ENCODE measurements at places on chromosomes 2 and 18. TPM values are rescaled to one million over a fixed set of nuclear protein-coding genes. Genes with fewer than 3 reads are reported as not detected.

DNA sequence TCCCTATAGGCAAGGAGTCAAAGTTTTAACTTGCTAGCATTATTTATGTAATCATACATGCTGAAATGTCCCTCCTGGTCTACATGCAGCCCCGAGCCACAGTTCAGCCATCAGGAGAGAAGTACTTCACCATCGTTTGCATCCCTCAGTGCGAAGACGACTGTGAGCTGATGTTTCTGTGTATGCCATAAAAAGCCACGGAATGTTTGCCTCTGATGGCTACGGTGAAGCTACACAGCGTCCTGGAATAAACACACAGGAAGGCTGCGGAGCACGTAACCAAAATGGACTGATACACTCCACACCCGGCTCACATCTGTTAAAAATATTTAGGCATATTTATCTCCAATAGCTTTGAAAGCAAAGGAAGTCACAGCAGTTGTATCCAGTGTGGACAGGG, 4.3 kb upstream of the SALL3 start:
- DNase-seq, result no peak

DNA sequence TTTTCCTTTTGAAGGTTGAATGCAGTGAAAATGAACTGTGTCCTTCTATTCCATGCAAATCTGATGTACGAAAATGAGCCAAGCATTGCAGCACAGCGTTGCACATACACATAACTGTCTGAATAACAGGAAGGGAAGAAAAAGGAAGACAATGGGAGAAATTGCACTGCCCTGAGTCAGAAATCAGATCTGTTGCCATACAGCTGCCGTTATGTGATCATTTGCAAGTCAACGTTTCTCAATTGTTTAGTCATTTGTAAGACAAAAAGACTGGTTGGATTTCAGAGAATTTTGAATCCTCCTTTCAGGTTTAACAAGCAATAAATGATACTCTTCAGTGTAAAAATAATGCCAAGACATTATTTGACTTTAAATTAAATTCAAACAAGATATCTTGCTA, 284.1 kb downstream of the DSEL start:
- DNase-seq, result peak; percentile 29

DNA sequence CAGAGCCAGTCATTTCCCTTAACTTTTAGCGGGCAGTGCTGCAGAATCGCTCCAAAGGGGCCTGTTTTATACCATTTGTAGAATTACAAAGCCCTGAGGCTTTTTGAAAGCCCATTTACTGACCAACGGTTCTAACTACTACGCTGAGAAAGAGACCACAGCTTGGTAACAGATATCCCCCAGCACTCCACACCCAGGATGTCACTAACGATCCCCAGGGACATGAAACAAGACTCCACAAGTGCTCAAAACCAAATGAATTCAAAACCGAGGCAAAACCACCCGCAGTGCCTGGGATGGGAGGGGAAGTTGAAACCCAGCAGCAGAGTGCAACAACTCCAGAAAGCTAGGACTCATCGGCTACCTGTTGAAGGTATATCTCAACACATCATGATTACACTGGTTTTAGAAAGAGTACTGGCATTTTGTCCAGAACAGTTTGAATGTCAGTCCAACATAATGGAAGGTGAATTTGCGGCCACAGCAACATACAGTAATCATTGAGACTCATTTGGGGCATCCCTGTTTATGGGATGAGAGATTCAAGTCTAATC, 33.6 kb upstream of the LRP2 start:
- DNase-seq, result peak; percentile 6

Gene SRD5A2
- total RNA-seq, result 0.03 TPM

DNA sequence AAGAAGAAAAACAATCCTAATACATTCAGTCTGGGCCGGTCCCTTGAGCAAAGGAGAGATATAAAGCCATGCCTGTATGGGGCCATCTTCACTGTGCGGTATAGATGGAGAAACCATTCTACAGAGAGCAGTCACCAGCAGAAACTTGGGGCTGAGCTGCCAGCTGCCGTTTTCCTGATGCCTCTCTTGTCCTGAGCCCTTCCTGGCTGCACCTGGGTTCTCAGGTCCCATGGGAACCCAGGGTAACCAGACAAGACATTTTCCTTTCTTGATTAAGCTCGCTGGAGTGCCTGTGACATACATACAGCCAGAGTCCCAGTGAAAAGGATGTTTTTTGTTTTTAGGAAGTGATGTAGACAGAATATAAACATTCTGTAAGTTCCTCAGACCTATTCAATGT, 5.3 kb upstream of the METTL21A start:
- DNase-seq, result no peak

DNA sequence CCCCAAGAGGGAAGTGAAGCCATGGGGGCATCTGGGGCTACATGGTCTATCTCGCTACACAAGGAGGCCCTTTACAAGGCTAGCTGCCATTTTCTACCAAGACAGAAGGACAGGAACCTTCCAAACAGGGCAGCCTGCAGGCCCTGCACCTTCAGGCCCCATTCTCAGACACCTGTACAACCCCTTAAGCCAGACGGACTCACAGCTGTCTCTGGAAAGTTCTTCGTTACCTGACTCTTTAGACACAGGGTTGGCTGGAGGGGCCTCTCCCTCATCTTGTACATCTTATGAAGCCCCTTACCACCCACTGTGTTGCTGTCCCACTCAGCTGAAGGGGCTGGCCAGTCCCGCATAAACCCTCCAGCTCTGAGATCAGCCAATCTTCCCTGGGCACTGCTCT, 17.2 kb downstream of the TMEM127 start:
- no peak for DNase-seq

Gene TIGD1
- 7.6 TPM for total RNA-seq

GRCh38 chr2:37842732-37843440, 82.2 kb upstream of the RMDN2 start:
- no peak for DNase-seq

DNA sequence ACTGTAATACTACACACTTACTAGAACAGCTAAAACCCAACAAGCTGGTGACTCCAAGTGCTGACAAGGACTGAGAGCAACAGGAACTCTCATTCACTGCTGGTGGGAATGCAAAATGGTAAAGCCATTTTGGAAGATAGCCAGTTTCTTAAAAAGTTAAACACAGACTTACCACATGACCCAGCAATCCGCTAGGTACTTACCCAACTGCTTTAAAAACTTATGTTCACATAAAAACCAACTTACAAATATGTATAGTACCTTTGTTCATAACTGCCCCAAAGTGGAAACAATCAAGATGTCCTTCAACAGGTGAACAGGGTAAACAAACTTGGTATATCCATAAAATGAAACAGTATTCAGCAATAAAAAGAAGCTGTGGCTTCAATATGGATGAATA, 153.1 kb upstream of the ZFP36L2 start:
- no peak for DNase-seq

DNA sequence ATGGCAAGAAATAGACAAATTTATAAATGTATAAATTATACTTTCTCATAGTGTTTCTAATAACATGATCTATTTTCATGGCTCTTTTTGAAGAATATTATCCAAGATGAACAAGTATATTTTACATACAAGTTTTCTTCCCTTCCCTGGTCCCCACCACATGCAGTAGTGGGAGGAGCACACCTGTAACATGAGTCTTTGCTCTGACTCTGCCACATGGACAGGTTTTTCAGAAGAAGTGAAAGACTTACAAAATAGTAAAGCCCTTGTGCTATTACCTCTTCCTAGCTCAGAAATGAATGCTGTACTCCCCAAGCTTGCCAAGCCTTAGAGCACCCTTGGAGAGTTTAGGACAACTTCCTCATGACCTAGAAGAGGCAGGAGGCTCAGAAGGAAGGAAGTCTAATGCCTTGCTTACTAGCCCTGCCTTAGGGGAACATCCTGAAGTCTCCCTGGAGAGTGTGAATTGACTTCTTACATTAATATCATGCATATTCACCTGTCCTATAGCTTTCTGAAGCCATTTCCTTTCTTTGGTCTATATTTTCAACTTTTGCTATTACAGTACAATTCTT, 18.4 kb downstream of the MXD1 start:
- DNase-seq, result no peak

DNA sequence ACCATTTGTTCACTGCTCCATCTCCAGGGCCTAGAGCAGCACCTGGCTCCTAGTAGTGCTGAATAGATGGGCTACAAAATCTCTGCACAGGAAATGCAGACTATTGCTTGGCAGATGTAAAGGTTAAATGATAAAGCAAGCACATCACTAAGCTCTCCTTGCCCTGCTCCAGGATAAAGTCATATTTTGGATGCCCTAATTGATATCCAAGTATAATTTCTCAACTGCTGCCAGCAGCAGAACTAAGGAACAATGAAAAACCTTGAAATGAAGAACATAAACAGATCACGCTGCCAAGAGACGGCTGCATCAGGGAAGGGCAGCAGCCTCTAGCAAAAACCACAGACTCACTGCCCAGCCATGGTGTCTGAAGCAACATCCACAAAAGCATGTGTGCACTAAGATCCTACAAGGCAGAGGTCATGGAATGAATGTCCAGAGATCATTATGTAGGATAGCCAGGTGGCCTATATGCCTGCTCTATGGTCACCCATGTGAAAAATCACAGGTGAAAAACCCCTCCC, 134.7 kb downstream of the TMEM163 start:
- DNase-seq, result no peak

Gene SCYGR3
- not detected for total RNA-seq

DNA sequence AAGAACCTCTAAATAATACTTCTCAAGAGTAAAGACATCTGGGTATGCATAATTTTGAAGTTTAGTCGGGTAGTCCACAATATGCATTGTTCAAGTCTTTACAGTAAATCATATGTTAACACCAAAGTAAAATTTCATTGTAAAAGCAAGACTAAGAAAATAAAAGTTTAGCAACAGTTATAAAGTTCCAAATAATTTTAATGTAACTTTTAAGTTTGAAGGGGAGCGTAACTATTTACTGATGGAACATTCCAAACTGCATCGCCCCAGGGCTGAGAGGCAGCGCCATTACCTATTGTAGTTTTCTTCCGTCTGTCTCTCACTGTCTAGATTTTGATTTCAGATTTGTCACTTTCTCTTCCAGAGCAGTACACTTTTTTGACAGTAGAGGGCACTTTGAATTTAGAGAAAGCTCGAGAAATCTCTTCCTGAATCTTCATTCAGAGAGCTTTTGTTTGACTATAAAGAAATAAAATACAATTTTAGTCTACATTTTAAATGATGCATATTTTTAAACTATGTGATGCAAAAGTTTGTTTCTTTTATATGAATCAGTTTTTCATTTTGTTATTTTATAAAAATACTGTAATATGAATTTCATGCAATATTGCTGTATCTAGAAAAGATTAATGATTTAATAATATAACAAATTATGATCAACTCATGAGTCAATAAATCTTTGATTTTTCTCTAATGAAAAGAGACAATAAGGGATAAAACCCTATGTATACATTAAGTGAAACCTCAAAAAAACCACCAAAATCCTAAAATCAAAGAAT, 389.8 kb downstream of the FIGN start:
- DNase-seq, result peak; percentile 81

DNA sequence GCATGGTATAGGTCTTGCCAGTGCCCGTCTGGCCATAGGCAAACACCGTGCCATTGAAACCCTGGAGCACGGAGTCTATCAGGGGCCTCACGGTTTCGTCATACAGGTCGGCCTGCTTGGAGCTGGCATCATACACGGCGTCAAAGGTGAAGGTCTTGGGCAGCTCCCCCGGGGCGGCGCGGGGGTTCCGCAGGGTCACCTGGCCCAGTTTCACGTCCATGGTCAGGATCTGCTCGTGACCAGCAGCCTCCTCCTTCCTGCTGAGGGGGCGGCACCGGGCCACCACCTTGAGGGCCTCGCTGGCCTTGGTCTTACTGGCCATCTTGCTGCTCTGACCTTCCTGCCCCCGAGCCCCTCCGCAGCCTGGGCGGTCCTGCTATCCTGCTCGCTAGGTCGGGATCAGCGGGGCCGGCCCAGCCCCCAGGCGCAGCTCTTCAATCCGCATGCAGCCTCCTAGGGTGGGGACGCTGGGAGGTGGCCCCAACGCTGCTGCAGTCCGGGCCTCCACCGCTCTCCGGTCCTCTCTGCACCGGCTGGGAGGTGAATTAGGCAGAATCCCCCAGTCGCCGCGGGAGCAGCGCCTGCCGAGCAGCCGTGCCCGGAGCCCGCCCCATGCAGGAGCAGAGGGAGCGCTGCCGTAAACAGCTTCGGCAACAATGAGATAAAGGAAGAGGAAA, 563 bp downstream of the KIF3C start:
- peak; percentile 51 for DNase-seq

Gene ZNF516
- total RNA-seq, result 24.2 TPM

- DNase-seq, result no peak
Observed at GRCh38 chr2:223048519-223048918, 3.5 kb upstream of the KCNE4 start.

GRCh38 chr2:180461761-180462160, 454.7 kb upstream of the CWC22 start:
- no peak for DNase-seq

DNA sequence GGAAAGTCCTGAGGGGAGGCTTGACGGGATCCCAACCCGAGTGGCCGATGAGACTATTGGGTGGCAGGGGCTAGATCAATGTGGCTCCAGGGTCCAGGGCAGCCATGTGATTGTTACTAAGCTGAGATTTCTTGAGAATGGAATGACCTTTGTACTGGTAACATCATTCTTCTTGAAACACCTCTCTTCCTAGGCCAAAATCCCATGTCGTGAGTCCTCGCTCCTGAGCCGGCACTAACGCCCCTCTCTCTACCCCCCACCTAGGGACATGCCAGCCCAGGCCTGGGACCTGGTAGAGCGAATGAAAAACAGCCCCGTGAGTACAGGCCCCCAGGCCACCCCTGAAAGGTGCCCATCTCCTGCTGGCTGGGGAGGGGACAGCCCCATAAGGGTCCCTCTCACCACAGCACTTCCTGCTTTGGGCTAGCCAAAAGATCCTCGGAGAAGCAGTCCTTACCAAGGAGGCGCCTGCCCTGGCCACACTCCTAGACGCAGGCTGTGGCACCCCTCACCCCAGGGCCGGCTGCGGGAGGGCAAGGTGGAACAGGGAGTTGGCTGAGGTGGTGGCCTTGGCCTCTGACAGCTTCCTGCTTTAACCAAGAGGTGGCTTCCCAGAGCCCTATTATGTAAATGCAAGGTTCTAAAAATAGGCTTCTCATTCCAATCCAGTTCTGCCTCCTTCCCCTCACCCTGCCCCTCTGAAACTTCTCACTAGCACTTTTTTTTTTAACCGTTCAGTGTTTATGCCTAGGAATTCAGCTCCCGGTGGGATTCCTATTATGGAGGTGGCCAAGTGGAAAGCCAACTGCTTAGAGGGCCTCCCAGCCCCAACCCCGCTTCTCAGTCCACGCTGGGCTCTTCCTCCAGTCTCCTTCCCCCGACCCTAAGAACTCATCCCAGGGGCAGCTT, 126.6 kb upstream of the PPP1CB start:
- peak; percentile 44 for DNase-seq

Gene GATA6
- not detected for total RNA-seq

DNA sequence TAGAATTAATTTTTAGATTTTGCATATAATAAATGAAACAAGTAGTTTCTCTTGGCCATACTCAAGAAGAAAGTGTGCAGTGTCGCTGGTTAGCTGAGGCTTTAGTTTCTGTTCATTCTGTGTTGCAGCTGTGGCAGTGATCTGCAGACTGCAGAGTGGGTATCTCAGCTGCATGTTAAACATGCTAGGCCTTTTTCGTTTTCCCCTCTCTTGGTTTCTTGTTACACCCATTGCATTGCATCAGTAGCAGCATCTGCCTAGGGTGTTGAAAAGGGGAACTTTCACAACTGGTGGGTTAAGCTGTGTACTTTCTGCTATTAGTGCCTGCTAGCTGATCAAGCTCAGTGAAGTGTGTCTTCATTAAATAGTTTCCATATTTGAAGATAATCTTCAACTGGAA, 51.3 kb downstream of the ACSL3 start:
- no peak for DNase-seq

All from GM23338 (cell line).